ENCODE measurements at places on chromosomes 7 and 10. TPM values are rescaled to one million over a fixed set of nuclear protein-coding genes. Genes with fewer than 3 reads are reported as not detected.

PRPS1L1 gene
- not detected for total RNA-seq

- H3K27me3 ChIP-seq = no peaks in the 10 kb centered on the region
- H3K4me1 ChIP-seq = peaks cover 49% of the 10 kb centered on the region
- no peak for DNase-seq
- no peak overlapping the region for H3K27ac ChIP-seq
- no peak overlapping the region for H3K4me3 ChIP-seq
- peaks cover 14% of the 10 kb centered on the region for H3K36me3 ChIP-seq
These were observed 77.5 kb downstream of the NOC3L start for GRCh38 chr10:94285271-94285670.

GRCh38 chr7:16399916-16400892 is 21.1 kb downstream of the CRPPA start:
- H3K36me3 ChIP-seq = peaks cover 22% of the 10 kb centered on the region
- no peak overlapping the region for H3K27ac ChIP-seq
- H3K4me1 ChIP-seq = no peaks in the 10 kb centered on the region
- H3K4me3 ChIP-seq = no peak overlapping the region
- DNase-seq = no peak

SGCE gene
- 96.8 TPM for total RNA-seq

GRCh38 chr10:107740962-107741690 is 576.6 kb upstream of the SORCS1 start:
- no peak for DNase-seq
- H3K27me3 ChIP-seq = no peaks in the 10 kb centered on the region
- H3K4me3 ChIP-seq = no peak overlapping the region
- H3K27ac ChIP-seq = no peak overlapping the region
- H3K4me1 ChIP-seq = no peaks in the 10 kb centered on the region
- no peaks in the 10 kb centered on the region for H3K36me3 ChIP-seq

KCNMA1 gene
- 98.1 TPM for total RNA-seq

Data from osteocyte (in vitro differentiated cells).